ENCODE measurements at places on chromosomes 11 and 22.

GRCh38 chr11:109957000-109957399 is 136.2 kb upstream of the ZC3H12C start:
- DNase-seq = no peak

DNA sequence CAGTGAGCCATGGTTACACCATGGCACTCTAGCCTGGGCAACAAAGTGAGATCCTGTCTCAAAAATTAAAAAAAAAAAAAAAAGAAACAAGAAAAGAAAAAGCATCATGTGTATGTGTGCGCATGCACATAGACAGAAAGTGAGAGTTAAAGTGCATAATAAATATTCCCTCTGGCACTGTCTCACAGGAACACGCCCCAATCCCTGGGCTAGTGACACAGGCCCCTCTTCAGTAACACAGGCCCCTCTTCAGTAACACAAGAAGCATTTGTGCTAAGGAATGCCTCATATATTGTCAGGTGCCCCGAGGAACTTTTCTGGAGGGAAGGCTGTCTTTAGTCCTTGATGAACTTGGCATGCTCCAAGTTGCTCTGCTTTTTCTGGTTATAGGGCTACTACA is 57.5 kb downstream of the RPL27A start:
- no peak for DNase-seq

DNA sequence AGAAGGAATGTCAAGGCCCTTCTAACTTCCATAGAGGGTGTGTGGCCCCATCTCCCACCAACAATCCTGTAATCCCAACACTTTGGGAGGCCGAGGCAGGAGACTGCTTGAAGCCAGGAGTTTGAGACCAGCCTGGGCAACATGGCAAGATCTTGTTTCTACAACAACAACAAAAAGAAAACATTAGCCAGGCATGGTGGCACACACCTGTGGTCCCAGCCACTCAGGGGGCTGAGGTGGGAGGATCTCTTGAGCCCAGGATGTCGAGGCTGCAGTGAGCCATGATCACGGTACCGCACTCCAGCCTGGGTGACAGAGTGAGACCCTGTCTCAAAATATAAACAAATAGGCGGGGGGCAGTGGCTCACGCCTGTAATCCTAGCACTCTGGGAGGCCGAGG is 16.9 kb downstream of the TSPAN32 start:
- DNase-seq = no peak

DNA sequence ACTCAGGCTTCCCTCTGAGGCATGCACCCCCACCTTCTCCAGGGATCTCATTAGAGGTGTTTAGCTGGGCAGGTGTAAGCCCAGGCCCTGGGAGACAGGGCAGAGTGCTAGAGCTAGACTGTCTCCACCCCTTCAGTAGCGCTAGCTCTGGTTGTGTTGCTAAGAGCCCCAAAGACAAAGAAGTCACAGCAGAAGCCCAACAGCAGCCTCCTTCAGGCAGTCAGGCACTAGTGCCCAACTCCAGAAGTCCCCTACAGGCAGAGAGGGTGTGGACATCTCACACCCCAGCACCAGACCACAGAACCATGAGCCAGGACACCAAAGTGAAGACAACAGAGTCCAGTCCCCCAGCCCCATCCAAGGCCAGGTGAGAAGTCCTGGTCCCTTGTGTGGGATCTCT is at the start of gene CNGA4:
TSS of gene CNGA4 (plus strand) at position 188 of the 400 bp plus-strand sequence. CDS start at position 306, 118 bp downstream.
- DNase-seq = no peak

DNA sequence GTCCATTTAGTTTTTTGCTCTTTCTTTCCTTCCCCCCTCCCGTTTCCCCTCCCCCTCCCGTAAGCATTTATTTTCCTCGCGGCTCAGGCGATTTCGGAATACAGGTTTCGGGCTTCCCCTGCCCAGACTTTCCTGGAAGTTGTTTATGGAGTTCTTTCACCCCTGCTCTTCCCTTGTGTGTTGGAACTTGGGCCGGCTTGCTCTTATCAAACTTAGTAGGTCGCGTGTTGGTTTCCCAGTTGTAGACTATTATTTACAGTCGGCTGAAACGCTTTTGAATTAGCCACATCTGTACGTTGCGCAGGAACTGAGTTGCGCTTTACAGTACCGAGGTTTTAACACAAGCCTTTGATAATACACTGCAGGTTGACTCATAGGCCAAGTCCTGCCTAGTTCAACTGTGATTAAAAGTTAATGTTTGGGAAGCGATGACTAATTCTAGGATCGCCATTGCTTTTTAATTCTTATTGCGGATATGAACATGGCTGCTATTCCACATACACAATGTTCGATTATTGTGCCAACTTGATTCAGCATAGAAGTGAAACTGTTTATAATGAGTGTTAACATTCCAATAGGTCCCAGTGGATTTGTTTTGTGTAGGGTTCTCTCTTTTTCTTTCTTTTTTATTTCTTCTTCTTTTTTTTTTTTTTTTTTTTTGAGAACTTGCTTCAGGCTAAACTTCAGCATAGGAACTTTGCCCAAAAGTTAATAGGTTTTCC is 1.7 kb downstream of the YAP1 start:
- no peak for DNase-seq

GRCh38 chr11:133898770-133899115 is 53.4 kb upstream of the SPATA19 start:
- no peak for DNase-seq

DNA sequence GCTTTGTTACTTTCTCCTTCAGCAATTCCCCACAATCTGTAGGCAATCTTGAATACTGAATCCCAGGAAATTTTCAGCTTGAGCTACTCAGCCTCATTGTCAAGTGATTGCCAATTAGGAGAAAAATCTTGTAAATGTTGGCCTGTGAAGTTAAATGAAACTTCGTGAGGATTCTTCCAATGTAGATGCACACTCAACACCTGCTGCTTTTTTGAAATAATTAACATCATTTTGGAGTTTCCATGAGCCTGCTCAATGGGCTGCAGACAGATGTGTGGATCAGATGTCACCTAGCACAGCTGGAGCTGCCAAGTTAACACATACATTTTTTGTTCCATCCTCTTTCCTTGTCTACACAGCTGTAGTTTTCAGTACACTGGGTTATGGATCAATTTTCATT is 645.6 kb upstream of the LUZP2 start:
- DNase-seq = no peak

- DNase-seq = no peak
These were observed 22.2 kb downstream of the P2RY2 start for GRCh38 chr11:73240190-73240781.

- DNase-seq = no peak
These were observed 7.7 kb downstream of the OR51V1 start for GRCh38 chr11:5192738-5193137.

DNA sequence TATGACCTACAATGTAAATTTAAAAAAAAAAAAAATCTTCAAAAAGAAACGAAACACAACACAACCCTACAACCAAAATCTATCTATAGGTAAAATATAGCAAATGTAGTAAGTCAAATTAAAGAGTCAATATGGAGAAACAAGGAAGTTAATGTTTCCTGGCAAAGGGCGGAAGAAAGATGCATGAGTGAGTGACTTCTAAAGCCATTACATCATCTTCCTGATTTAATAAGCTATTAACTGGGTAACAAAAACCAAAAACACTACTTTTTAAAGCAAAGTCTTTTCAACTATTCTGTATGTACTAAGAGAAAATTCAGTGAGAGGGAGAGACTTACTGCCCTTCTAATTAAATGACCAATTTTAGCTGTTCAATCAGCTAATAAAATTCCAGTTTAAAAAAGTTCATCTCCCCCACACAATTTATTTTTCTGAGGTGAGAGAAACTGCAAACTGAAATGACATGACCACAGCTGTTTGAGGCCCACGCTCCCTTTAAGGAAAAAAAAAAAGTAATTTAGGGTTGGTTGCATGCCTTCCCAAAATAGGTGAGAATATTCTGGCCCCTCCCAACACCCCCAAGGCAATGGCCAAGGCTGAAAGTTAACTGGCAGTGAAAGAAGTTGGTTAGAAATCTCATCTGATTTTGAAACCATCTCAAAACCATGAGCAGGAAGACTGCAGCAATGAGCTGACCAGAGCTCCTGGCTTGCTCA is 5.9 kb downstream of the SF1 start:
- no peak for DNase-seq

DNA sequence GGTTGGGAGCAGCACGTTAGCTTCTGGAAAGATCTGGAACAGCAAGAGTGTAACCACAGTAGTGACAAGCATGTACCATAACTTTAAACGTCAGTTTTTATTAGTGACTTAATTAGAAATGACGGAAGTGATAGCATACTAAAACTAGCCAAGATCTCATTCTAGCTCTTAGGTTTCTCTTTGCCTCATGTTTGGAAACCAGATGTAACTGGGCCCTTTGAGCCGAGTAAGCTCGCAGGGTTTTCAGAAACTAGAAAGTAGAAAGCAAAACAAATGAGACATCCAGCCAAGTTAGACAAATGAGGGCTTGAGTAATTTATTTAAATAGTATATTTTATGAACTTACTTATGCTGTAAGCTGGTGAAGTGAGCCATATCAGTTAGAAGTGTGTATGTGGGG is 40.2 kb upstream of the SLC5A12 start:
- DNase-seq = no peak
